ENCODE measurements at places on chromosomes 1 and 21. TPM values are rescaled to one million over a fixed set of nuclear protein-coding genes. Genes with fewer than 3 reads are reported as not detected.

CACNA1E gene
- 0.19 TPM for total RNA-seq

INKA2 gene
- 5.6 TPM for total RNA-seq

- no peak for DNase-seq
These were observed 128.2 kb downstream of the ATP5PO start for GRCh38 chr21:33787431-33787830.

GRCh38 chr1:97608272-97608671 lies 312.6 kb downstream of the DPYD start:
- no peak for DNase-seq

DNA sequence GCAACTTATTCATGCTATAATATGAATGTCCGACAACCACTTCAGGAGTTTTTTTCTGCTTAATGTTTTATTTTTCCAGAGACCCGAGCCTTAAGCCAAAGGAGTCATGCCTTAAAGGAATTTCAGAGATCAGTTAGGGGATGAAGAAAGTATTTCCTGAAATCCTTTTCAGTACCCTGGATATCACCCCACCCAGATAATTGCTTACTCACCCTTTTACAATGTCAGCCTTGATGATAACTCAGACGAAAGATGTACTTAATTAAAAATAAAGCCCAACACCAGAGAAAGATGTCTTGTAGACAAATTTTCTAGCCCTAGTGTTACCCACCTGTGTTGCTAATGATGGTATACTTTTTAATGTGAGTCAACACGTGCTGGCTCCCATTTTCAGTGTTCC lies 124.1 kb downstream of the XCL2 start:
- no peak for DNase-seq
